ENCODE measurements at places on chromosomes 11 and 22.

- DNase-seq: no peak
Measured at GRCh38 chr11:109695696-109696095, 273.7 kb downstream of the C11orf87 start.

GRCh38 chr11:119093942-119094815 is 7.5 kb downstream of the DPAGT1 start:
- DNase-seq: peak; percentile 60

- DNase-seq: peak; percentile 9
Measured at GRCh38 chr22:35915477-35916013, 113.1 kb downstream of the RBFOX2 start.

GRCh38 chr11:127458561-127458960 is 458.0 kb upstream of the KIRREL3 start:
- DNase-seq: no peak

GRCh38 chr11:11075515-11076171 is 217.8 kb upstream of the ZBED5 start:
- no peak for DNase-seq

DNA sequence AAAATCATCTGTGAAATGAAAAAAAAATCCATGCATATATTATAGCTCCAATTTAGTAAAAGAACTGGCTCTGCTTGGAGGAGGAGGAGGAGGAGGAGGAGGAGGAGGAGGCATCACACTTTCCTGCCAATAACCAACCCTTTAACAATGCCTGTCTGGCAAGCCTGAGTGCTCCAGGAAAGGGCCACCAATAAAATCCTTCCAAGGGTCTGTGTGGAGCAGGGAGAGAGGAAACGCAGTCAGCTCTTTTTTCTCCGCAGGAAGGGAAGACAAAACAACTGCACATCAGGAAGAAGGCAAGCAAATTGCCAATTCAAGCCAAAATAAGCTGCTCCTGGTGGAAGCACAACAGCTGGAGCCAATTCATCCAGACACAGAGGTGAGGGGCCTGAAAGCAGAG is 139.0 kb downstream of the KCNC1 start:
- no peak for DNase-seq
